Coronary artery (tissue), 2 donors: ENCODE measurements at places on chromosomes 6 and 20.

DNA sequence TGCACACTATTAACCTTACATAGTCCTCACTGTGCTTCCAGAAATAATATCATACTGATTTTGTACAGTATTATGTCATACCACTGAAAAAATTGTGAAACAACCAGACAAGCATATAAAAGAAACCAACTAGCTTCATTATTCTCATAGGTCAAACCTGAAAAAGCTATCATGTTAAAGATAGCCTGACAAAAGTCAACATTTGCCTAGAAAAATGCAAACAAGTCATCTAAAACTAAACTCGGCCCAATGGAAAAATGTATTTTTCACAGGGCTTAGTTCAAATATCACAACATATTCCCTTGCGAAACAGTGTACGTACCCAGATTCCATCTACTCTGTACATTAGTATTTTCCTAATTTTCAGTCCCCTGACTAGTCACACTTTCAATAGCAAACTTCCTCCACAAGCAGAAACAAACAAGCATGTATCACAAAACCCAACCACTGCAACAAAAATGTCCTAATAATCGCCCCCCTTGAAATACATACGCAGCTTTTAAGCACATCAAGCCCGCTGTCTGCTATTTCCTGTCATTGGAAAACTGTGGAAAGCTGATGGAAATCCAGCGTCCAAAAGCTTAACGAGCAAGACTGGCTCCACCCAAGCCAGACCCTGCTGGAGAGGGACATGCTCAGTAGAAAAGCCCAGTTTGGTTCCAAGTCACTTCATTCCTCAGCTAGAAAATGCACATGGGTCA is 93.1 kb downstream of the EPB41L2 start:
- DNase-seq, result no peak

DNA sequence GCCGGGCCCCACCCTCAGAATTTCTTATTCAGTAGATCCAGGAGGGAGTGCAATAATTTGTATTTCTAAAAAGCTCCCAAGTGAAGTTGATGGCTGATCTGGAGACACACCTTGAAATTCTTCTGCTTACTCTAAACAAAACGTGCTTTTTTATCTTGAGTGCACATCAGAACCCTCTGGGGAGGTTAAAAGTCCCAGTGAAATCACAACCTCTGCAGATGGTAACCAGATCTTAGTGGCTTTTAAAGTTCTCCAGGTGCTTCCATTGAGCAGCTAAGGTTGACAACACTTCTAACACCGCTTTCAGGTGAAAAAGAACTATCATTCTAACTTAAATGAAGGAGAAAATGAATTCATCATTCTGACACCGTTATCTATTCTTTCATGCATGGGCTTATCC is 45.6 kb upstream of the ESR1 start:
- no peak for DNase-seq

DNA sequence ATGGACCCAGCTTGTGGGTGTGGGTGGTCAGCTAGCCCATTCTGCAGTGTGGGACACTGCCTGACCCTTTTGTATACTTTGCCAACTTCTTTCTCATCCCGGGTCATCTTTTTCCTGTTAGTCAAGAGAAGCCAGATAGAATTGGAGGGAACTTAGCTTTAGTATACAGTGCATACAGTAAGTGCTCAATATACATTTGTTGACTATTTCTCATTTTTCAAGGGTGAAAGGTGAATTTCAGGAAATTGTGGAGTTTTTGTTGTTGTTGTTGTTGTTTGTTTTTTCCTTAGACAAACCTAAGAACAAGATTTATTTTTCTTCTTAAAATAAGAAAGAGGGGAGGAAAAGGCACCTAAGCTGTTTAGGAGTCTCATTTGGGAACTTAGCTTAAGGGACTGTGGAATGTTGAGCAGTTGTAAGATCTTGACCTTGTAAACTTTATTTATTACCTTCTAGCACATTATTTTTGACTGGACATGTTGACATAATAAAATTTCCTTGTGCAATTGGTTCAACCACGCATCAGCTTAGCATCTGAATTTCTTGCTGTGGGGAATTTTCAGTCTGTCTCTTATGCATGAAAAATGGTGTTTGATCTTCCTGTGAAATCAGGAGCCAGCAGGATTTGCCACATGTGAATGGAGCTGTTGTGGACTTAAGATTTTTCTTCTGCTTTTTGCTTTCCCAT is 113.6 kb downstream of the ARID1B start:
- DNase-seq, result no peak

GRCh38 chr6:89817481-89817880 is 2.1 kb downstream of the MDN1 start:
- no peak for DNase-seq

GRCh38 chr20:47546184-47547033 is 44.7 kb downstream of the NCOA3 start:
- DNase-seq, result no peak

DNA sequence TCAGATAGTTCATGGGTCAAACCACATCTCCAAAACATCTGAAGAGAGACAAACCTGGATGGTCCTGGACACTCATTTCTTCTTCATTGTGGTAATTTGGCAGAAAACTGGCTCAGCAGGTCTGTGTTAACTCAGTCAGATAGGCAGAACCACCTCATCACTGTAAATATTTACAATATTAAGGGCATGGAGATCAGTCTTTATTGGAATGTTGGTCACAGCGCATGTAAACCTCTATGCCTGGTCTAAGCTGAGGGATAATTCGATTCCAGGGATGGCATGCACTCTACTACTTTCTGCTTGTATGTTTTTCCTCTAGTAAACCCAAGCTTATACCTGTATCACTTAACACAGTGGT is 4.0 kb upstream of the TBC1D7 start:
- no peak for DNase-seq

DNA sequence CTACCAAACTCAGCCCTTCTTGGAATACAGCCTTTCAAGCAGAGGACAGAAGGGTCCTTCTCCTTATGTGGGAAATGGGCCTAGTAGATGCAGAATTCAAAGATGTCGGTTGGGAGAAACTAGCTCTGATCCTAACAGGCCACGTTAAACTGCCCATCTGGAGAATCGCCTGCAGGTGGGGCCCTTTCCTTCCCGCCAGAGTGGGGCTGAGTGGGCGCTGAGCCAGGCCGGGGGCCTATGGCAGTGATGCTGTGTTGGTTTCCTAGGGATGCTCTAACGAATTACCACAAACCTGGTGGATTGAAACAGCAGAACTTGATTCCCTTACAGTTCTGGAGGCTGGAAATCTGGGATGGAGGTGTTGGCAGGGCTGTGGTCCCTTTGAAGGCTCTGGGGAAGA is 9.1 kb downstream of the MAPK13 start:
- DNase-seq, result no peak

DNA sequence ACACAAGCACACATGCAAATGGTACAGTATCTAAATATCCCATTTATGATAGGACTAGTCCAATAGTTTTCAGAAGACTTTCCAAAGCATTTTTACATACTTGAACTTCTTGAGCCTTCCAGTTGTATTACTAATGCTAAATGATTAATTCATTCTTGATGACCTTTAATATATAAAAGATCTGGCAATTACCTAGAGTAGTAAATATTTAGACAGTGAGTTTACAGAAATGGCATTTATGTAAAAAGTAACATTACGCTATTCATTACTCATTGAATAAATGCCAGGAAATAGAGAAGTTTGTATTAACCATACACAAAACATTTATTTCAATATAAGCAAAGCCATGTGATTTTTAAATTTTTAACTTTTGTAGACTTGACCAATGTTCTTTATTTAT is 158.8 kb downstream of the DST start:
- DNase-seq, result no peak

DNA sequence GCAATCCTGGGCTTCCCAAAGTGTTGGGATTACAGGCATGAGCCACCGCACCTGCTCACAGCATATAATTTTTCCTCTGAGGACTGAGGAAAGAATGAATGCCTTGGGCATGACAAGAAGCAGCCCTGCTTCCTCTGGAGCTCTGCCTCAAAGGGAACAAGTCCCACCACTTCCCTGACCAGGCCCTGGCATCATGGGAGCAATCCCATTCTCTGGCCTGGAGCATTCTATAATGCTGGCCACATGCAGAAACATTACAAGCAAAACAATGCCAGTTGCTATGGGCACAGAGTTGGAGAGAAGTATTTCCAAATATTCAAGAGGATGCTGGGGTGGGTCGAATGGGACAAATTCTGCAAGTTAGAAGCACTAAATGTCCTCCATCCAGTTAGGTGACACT is 41.5 kb upstream of the ARMH2 start:
- no peak for DNase-seq

GRCh38 chr6:98779618-98780017 is 54.8 kb upstream of the POU3F2 start:
- DNase-seq, result no peak

- no peak for DNase-seq
Measured at GRCh38 chr6:43865932-43866645, 96.1 kb downstream of the VEGFA start.

- no peak for DNase-seq
Measured at GRCh38 chr20:42739683-42740082, 450.0 kb downstream of the PTPRT start.
